T-cell (primary cell): ENCODE measurements at places on chromosomes 6 and 20.

GRCh38 chr20:24603454-24603853, 134.0 kb downstream of the SYNDIG1 start:
- DNase-seq: no peak

- no peak for DNase-seq
Observed at GRCh38 chr20:1417273-1417672, 24.4 kb upstream of the FKBP1A start.

DNA sequence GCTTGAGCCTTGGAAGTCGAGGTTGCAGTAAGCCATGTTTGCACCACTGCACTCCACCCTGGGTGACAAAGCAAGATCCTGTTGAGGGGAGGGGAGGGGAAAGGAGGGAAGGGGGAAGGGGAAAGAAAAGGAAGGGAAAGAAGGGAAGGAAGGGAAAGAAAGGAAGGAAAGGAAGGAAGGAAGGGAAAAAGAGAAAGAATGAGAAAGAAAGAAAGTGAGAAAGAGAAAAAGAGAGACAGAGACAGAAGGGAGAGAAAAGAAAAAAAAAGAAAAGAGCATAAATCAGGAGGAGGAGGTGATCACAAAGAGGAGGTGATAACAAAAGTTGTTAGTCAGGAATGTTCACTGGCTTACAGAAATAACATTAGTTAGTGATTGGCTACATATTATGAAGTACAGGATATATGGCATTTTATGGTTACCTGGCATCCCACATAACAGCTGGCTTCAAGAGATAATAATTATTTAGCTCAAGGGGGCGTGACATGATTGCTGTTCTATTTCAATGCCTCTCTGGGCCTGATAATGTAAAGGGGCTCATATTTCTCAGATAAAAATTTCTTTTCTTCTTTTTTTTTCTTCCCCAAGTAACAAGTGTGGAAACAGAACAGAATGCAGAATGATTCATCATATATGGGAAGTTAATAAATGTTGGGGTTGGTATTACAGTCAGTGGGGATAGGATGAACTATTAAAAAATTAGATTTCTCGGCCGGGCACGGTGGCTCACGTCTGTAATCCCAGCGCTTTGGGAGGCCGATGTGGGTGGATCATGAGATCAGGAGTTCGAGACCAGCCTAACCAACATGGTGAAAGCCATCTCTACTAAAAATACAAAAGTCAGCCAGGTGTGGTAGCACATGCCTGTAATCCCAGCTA, 27.1 kb downstream of the SAMHD1 start:
- no peak for DNase-seq

- peak; percentile 14 for DNase-seq
Observed at GRCh38 chr6:39865011-39865888, 69.0 kb downstream of the MOCS1 start.

GRCh38 chr20:16514140-16514539, 59.1 kb downstream of the KIF16B start:
- DNase-seq: no peak

DNA sequence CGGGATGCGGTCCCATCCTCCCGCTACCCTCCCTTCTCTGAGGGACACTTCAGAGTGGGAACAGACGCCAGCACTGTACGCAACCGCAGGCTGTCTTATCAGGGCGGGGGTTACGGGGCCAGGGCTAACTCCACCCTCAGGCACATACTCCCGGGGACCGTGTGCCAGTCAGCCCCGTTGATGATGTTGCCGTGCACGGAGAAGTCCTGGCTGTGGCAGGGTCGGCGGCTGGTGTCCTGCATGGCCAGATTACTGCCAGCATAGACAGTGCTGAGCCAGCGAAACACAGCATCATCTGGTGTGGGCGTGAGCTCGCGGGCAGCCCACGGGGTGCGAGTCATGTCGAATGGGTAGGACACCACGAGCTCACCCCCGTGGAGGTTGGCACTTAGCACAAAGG, 5.0 kb downstream of the CPXM1 start:
- no peak for DNase-seq

GRCh38 chr6:38349795-38350194, 289.9 kb downstream of the BTBD9 start:
- DNase-seq: no peak

- no peak for DNase-seq
Observed at GRCh38 chr20:34231634-34232033, 9.6 kb upstream of the ASIP start.

DNA sequence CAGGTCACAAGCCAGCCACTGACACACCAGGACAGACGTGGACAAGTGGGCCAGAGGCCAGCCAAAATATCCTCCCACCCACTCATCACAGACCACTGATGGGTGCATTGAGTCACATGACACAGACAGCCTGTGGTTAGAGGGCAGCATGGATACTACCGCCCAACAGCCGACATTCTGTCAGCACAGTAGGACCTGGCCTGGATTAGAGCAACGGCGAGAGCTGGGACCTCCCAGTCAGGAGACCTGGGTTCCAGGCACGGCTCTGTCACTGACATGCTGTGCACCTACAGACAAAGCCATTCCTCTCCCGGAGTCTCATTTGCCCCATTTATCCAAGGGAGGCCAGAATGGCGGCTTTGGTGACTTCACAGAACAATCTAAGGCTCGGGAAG, 8.0 kb downstream of the ZNF335 start:
- no peak for DNase-seq

DNA sequence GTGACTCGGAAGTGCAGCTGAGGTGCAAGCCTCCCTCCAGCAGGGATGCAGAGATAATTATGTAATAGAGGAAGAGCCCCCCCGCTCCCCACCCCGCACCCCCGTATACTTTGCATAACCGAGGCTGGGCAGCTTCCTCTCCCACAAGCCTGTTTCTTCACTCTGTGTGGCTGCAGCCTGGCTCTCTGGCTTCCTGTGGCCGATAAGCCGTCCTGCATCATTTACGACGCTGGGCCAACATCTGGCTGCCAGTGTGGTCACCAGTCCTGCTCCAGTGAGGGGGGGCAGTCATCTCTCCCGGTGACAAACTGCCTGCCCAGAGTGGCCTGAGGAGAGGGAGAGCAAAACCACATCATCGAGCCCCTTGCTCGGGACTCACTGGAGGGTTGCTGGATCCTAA, 59.2 kb downstream of the RBM38 start:
- DNase-seq: peak; percentile 49
